T-helper 2 cell (primary cell): ENCODE measurements at places on chromosomes 2 and 18.

DNA sequence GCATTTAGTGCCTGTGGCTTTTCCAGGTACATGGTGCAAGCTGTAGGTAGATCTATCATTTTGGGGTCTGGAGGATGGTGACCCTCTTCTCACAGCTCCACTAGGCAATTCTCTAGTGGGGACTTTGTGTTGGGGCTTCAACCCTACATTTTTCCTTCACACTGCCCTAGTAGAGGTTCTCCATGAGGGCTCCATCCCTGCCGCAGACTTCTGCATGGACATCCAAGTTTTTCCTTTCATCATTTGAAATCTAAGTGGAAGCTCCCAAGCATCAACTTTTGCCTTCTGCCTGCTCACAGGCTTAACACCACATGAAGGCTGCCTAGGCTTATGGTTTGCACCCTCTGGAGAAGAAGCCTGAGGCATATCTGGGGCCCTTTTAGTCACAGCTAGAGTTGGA lies 492.7 kb downstream of the PIK3C3 start:
- DNase-seq, result no peak

DNA sequence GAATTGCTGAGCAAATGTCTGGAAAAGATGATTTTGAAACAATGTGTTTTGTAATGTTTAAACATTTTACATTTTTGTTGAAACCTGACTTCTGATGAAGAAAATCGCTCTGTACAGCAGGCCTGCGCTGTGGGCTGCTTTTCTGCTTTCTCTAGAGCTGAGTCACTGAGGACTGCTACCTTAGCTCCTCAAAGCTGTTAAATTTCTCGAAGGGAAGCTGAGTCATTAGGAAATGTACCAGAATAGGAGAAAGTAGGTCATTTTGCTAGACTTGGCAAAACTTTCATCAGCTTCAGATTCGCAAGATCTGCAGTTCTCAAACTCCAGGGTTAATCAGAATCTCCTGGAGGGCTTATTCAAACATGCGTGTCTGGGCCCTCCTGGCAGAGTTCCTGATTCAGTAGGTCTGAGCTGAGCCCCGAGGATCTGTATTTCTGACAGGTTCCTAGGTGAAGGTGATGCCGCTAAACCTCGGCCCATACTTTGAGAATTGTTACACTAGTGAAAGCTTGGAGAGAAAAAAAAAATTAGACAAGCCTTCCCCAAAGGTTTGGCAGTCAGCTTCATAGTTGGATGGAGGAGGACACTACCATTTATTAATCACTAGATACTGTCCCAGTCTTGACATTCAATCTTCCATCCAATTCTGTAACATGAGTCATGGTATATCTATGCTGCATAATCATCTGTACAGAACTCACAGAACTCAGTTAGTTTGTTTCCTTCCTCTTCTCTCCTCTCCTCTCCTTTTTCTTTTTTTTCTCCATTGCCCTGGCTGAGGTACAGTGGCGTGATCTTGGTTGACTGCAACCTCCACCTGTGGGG lies 297.6 kb downstream of the PARD3B start:
- no peak for DNase-seq

DNA sequence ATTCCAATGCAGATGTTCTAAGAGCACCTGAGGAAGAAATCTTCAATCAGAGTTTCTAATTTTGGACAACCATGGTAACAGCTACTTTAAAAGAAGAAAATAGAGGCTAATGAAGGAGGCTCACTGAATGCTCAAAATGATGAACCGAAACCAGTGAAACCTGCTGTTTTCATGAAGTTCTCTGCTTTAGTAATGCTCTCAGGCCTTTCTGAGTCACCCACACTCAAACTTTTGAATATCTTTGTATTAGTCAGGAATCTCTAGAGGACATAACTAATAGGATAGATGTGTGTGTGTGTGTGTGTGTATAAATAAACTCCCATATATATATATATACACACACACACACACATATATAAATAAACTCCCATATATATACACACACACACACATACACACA lies 76.9 kb upstream of the RIT2 start:
- DNase-seq, result no peak

- no peak for DNase-seq
Observed at GRCh38 chr2:241558532-241559322, at the start of gene BOK. BOK (plus strand) TSS chr2:241558745; CDS start chr2:241559484, 739 bp downstream.

DNA sequence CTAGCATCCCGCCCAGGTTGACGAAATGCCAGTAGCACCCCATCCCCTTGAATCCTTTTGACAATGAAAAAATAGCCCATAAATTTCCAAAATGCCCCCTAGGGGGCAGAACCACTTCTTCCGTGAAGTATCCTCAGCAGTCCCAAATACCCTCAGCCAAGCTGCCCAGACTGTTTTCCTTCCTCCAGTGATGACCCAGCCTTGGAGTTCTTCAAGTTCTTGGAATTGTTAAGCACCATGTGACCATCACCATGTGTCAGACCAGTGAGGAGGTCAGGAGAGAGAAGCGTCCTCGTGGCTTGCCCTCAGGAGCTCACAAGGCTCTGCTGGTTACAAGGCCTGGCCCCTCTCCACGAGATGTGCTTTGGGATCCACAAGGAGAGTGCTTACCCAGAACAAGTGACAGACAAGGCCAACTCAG lies 1.4 kb upstream of the SLC23A3 start:
- no peak for DNase-seq

DNA sequence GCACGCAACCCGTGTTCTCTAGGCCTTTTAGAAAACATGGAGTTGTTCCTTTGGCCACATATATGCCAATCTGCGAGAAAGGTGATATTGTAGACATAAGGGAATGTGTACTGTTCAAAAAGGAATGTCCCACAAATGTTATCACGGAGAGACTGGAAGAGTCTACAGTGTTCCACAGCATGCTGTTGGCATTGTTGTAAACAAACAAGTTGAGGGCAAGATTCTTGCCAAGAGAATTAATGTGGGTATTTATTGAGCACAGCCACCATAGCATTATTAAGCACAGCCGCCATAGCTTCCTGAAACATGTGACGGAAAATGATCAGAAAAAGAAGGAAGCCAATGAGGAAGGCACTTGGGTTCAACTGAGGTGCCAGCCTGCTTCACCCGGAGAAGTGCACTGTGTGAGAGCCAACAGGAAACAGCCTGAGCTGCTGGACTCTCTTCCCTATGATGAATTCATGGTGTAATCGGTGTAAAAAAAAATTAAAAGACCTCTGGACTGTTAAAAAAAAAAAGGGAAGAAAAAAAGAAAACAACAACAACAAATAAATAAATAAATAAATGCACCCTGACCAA lies 29.0 kb upstream of the REL start:
- no peak for DNase-seq

DNA sequence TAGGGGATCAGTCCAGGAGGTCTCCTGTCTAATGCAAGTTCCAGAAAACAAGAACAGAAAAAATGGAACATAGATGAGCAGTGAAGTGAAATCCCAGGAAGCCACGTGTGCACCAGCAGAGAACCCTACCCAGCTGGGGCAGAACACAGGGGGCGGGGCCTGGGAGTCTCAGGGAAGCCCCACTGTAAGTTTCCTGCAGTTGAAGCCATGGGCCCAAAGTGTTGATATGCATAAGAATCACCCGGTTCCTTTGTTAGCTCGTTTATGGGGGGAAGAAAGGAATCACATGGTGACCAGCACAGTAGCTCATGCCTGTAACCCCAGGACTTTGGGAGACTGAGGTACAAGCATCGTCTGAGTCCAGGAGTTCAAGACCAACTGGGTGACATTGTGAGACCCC lies 131.3 kb downstream of the INO80D start:
- DNase-seq, result no peak

DNA sequence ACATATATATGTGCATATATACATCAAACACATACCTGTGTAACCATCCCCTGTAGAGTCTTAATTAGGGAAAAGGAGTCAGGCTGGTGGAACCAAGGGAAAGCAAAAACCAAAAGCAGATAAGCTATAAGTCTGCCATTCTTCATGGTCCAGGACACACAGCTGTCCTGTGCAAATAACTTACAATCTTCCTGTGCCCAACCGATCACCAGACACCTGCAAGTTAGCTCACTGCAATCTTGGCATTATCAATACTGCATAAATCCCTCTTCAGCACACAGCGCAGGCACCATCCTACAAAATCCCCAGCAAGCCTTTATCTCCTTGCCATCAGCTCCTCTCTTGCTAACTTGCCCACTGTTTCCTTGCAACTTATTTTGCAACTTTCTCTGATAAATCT lies 60.8 kb upstream of the DYNAP start:
- no peak for DNase-seq

GRCh38 chr2:40430776-40431599 lies 20.9 kb downstream of the SLC8A1 start:
- no peak for DNase-seq

DNA sequence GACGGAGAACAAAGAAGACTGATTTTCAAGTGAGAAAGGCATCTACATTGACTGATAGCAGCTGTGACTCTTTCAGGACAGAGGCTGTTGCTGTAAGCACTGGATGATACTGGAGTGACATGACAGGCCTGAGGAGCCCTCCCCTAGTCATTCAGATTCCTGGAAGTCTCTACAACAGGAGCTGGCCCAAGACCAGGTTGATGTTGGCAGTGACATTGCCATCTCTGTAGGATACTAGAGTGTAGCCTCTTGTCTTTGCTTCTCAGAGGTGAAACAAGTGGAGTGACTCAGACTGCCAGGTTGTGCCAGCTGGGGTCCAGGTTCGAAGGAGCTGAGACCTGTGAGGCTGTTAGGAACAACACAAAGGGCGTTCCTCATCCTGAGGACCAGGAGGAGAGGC lies 44.7 kb upstream of the SH3RF3 start:
- DNase-seq, result no peak

GRCh38 chr2:62654423-62654791 lies 51.1 kb upstream of the EHBP1 start:
- DNase-seq, result no peak

GRCh38 chr2:30948857-30949256 lies 141.6 kb upstream of the CAPN13 start:
- no peak for DNase-seq

DNA sequence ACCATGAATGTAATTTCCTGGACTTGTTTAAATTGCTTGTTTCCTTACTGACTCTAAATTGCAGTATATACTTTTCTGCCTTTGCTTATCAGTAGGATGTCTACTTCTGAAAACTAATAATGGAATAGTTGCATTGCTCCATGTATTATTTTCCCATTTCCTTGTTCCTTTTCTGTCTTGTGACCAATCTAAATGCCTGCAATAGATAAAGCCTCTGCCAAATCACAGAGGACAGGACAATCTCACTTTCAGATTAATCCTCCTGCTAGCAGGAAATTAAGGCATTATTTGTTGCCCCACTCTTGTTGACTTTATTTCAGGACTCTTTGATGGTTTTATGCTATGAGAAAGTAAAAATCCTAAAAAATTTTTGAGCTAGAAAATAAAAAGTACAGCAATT lies 4.7 kb upstream of the ESCO1 start:
- no peak for DNase-seq
